ENCODE measurements at places on chromosomes 2 and 18. TPM values are rescaled to one million over a fixed set of nuclear protein-coding genes. Genes with fewer than 3 reads are reported as not detected.

ZNF519 gene
- 6.2 TPM for total RNA-seq

SLC9A2 gene
- total RNA-seq = 1.3 TPM

TEKT4 gene
- 0.27 TPM for total RNA-seq

ATG4B gene
- 129 TPM for total RNA-seq

SPATA3 gene
- total RNA-seq = 0.54 TPM

FAM161A gene
- 5.6 TPM for total RNA-seq

CD207 gene
- not detected for total RNA-seq

CCDC141 gene
- total RNA-seq = 8.1 TPM

SLC30A3 gene
- 0.67 TPM for total RNA-seq

DRC1 gene
- not detected for total RNA-seq

C2orf69 gene
- 12.8 TPM for total RNA-seq

ZNF892 gene
- 9.2 TPM for total RNA-seq

ELOA2 gene
- not detected for total RNA-seq

NT5C1B gene
- total RNA-seq = 0.13 TPM

All from thyroid gland (tissue), 4 donors.